ENCODE measurements at places on chromosomes 3 and 15. TPM values are rescaled to one million over a fixed set of nuclear protein-coding genes. Genes with fewer than 3 reads are reported as not detected.

CPNE9 gene
- 0.64 TPM for total RNA-seq

METTL6 gene
- 17.4 TPM for total RNA-seq

SHF gene
- 6.7 TPM for total RNA-seq

SH2D7 gene
- total RNA-seq, result not detected

MYLK gene
- not detected for total RNA-seq

ANP32A gene
- total RNA-seq, result 134 TPM

GRCh38 chr15:69265347-69265955, 33.3 kb upstream of the PAQR5 start:
- no peak overlapping the region for H3K4me3 ChIP-seq
- peak; percentile 6 for DNase-seq
- H3K27ac ChIP-seq, result no peak overlapping the region
- no peaks in the 10 kb centered on the region for H3K4me1 ChIP-seq

GRCh38 chr3:72278349-72279067, 493.6 kb upstream of the PROK2 start:
- H3K4me3 ChIP-seq, result no peak overlapping the region
- DNase-seq, result no peak
- H3K27ac ChIP-seq, result no peak overlapping the region
- H3K36me3 ChIP-seq, result no peaks in the 10 kb centered on the region
- H3K4me1 ChIP-seq, result peaks cover 17% of the 10 kb centered on the region

GRCh38 chr3:49721896-49722781, 1.6 kb downstream of the GMPPB start:
- peaks cover 15% of the 10 kb centered on the region for H3K36me3 ChIP-seq
- H3K4me3 ChIP-seq, result no peak overlapping the region
- peak overlapping the region; percentile 99 for H3K27ac ChIP-seq

DNA sequence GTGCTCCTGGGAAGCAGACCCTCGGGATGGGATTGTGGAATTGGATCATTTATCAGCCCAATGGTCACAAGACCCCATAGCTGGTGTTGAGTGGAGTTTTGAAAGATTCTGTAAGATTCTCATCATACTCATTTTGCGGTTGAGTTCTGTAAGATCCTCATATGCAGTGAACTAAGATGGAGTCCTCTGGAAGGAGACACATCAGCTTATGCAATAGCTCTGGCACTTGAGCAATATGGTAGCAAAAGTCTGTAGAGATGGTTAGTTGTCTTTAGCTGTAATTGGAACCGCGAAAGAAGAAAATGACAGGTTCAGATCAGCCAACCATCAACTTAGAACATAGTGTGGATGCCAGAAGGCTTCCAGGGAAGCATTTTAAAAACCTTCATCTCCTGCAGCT, 184.5 kb upstream of the TSC22D2 start:
- H3K27me3 ChIP-seq, result peaks cover 9% of the 10 kb centered on the region
- H3K4me1 ChIP-seq, result peaks cover 5% of the 10 kb centered on the region
- H3K36me3 ChIP-seq, result no peaks in the 10 kb centered on the region

- no peak overlapping the region for H3K27ac ChIP-seq
- H3K4me3 ChIP-seq, result no peak overlapping the region
- no peaks in the 10 kb centered on the region for H3K27me3 ChIP-seq
- no peaks in the 10 kb centered on the region for H3K36me3 ChIP-seq
- H3K4me1 ChIP-seq, result peaks cover 7% of the 10 kb centered on the region
Observed at GRCh38 chr3:110307065-110307809, 764.4 kb upstream of the NECTIN3 start.

DNA sequence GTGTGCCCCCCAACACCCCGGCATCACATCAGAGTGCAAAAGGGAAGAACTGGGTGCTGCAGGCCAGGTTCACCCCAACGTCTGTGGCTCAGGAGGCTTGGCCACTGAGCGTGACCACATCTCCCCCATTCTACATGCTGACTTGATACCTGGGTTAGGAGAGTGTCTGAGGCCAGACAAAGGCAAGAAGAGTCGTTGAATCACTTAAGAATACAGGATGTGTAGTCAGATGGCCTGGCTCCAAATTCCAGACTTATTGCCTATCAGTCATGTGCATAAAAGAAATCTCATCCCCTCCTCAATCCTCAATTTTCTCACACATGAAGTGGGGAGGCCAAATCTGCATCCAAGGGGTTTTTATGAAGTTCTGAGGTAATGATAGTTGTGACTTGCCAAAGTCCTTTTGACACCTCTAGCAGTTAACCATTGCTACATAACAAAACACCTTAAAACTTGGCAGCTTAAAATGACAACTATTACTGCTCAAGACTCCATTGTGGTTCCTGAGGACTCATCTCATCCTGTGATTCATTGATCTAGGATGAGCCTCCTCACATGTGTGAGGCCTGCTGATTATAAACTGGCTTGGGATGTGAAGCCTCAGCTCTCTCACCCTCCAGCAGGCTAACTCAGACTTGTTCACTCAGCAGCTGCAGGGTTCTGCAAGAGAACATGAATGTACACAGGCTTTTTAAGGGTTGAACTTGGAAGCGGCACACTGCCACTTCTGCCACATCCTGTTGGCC, 138.8 kb upstream of the TLE3 start:
- H3K4me3 ChIP-seq, result no peak overlapping the region
- no peak overlapping the region for H3K27ac ChIP-seq
- no peaks in the 10 kb centered on the region for H3K4me1 ChIP-seq
- H3K27me3 ChIP-seq, result no peaks in the 10 kb centered on the region

GRCh38 chr15:91075739-91076138, 24.3 kb upstream of the SV2B start:
- no peak for DNase-seq
- H3K4me3 ChIP-seq, result no peak overlapping the region
- no peaks in the 10 kb centered on the region for H3K36me3 ChIP-seq
- no peaks in the 10 kb centered on the region for H3K4me1 ChIP-seq

DNA sequence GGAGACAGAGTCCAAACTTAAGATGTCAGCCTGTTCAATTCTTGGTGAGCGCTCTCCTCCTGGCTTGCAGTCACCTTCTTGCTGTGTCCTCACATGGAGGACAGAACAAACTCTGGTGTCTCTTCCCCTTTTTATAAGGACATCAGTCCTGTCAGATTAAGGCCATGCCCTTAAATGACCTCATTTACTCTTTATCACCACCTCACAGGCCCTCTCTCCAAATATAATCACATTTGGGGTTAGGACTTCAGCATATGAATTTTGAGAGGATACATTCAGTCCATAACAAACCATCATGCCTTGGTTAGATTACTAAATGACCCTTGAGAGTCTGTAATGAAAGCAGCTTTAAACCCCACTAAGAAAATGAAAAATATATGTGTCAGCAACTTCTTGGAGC, 175.2 kb downstream of the TAFA4 start:
- no peak overlapping the region for H3K4me3 ChIP-seq
- H3K27ac ChIP-seq, result no peak overlapping the region
- no peaks in the 10 kb centered on the region for H3K27me3 ChIP-seq
- no peaks in the 10 kb centered on the region for H3K4me1 ChIP-seq

DNA sequence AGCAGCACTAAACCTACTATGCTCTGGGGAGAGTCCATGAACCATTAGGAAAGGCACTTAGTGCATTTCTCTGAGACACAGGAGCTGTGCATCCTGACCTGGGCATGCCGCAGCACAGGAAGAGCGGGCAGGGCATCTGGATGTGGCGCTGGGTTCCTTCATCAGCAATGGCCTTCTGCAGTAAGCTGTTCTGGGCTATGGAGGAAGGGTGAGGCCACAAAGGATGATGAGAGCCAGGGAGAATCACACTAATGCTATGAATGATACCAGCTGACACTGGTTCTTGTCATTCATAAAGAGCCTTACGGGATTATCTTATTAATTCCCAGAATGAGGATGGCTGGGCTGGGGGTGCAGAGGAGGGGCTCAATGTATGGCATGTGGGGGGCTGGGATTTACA, 12.7 kb upstream of the SCN10A start:
- no peaks in the 10 kb centered on the region for H3K27me3 ChIP-seq
- H3K36me3 ChIP-seq, result no peaks in the 10 kb centered on the region
- H3K4me1 ChIP-seq, result no peaks in the 10 kb centered on the region
- DNase-seq, result no peak
- no peak overlapping the region for H3K27ac ChIP-seq

DNA sequence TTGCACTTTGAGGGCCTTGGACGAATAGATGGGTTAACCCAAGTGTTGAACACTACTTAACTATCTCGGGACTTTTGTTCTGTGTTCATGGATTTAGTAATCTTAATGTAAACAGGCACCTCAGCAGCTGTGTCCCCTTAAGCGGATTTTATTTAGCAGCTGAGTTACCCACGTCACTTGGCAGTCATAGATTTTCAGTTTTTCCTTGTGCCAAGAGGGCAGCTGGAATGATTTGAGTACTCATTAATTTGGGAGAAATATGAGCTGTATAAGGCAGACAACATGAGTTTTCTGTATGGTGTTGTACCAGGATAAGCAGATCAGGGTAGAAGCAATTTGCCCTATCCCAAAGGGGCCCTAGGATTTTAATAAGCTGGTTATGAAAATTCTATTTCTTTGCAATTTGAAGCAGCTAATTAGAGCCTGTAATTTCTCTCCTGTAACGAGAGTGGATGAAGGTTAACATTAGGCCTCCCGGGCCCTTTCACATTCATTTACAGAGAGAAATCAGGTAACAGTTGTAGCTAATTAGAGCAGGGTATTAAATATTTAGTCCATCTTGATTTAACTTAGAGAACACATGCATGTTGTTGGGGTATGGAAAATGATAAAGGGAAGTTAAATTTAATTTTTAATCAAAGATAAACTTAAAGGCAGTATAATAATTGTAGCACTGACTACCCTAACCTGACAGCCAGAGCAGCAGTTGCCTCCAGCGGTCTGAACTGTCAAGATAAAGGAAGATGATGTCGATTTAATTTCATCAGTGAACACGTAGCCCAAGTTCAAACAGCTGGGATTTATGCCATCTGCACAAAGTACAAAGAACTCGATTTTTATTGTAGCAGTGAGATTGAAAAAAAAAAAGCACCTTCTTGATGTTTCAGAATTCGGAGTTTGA, 194.5 kb downstream of the LRTM1 start:
- H3K4me1 ChIP-seq, result no peaks in the 10 kb centered on the region
- no peak overlapping the region for H3K4me3 ChIP-seq

GRCh38 chr3:183381179-183381578, 47.2 kb downstream of the MCF2L2 start:
- no peak overlapping the region for H3K27ac ChIP-seq
- H3K36me3 ChIP-seq, result no peaks in the 10 kb centered on the region
- H3K4me1 ChIP-seq, result no peaks in the 10 kb centered on the region
- no peak overlapping the region for H3K4me3 ChIP-seq
- no peak for DNase-seq

- no peaks in the 10 kb centered on the region for H3K4me1 ChIP-seq
- H3K27ac ChIP-seq, result no peak overlapping the region
- H3K36me3 ChIP-seq, result no peaks in the 10 kb centered on the region
- no peaks in the 10 kb centered on the region for H3K27me3 ChIP-seq
- no peak for DNase-seq
- no peak overlapping the region for H3K4me3 ChIP-seq
Observed at GRCh38 chr3:149648525-149648924, 9.3 kb downstream of the WWTR1 start.

DNA sequence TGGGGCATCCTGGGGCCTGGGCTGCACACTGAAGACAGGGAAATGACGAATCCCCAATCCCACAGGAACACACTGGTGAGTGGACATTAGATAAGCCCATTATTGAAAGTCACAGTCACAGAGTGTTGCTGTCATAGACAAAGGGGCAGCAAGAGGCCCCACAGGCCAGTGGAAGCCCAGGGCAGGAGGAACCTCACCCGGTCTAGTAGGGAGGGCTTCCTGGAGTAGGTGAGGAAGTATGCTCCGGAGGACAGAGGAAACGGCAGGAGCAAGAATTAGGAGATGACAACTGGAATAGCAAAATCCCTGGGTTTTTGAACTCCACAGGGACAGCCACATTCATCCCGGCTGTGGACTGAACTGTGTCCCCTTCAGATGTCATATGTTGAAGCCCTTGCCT, 101.2 kb downstream of the TPRA1 start:
- H3K27me3 ChIP-seq, result no peaks in the 10 kb centered on the region
- no peak overlapping the region for H3K27ac ChIP-seq
- H3K4me3 ChIP-seq, result no peak overlapping the region
- H3K36me3 ChIP-seq, result no peaks in the 10 kb centered on the region
- H3K4me1 ChIP-seq, result no peaks in the 10 kb centered on the region
- no peak for DNase-seq

- no peaks in the 10 kb centered on the region for H3K27me3 ChIP-seq
- DNase-seq, result no peak
- H3K4me3 ChIP-seq, result no peak overlapping the region
- no peaks in the 10 kb centered on the region for H3K4me1 ChIP-seq
Observed at GRCh38 chr3:102307442-102307841, 127.4 kb upstream of the ZPLD1 start.

All from CD4-positive, alpha-beta memory T cell (primary cell).